ENCODE measurements at places on chromosomes 7 and 10.

GRCh38 chr7:142602756-142603155, 146.5 kb upstream of the PRSS1 start:
- DNase-seq: peak; percentile 6

DNA sequence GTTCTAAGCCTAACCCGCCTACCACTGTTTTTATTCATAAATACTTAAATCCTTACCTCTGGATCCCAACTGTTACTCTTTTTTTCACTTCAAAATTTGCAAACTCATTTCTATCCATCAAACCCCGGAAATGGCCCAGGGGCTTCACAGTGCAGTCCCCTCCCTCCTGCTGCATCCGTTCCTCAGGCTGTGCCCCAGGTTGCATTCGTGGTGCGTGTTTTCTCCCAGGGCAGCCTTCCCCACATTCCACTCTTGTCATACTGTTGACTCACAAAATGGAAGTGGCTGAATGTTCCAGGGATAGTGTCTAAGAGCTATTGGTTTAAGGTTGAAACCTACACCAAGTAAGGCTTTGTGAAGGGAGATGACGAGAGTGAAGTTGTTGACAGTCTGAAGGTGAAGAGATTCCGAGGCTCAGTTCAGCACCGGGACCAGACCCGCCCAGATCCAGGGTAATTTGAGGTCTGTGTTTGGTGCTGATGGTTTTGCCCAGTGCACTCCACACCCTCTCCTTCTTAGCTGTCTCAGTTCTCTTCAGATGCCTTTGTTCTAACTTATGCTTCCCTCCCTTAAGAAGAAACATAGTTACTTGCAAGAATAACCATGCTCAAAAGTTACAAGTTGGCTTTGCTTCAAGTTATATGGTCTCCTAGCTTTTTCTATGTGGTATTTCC, 7.7 kb downstream of the INSIG1 start:
- DNase-seq: no peak

DNA sequence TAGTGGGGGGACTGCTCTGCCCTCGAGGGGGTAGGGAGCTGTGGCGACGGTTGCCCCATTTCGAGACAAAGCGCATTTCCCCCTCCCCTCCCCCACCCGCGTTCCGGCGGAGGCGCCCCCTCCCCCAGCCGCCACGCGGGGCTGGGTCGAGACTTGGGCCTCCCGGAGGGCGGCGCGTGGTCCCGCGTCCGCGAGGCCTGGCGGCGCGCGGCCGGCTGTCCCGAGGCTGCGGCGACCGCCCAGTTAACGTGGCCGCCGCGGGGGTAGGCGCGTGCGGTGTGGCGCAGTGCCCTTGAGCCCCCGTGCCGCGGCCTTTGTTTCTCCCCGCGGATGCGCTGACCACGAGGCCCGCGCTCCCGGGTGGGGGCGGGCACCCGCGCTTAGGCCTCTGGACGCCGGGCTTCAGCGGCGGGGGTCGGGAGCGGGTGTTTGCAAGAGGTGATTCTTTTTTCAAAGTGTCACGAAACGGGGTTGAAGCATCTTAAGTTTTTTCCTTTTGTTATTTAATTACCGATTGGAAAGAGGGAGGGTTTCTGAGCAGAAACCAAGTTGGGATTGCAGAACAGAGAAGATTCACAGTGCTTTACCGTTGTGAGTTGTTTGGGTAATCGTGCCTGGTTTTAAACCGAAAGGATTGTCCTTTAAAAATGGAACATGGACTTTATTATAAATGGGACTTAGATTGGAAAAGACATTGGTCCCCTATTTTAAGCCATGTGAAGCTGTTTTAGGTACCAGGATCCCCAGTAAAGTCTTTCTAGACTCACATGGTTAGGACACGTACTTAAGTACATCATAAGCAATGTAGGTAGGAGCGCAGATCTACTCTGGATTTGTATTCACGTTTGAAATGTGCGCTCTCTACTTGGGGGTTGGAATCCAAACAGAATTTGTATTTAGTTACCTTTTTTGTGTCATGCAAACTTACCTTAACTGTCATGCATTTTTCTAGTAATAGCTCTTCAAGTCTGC, 760 bp downstream of the CBX3 start:
- DNase-seq: peak; percentile 38

- no peak for DNase-seq
Measured at GRCh38 chr7:94378356-94378755, 16.3 kb upstream of the COL1A2 start.

DNA sequence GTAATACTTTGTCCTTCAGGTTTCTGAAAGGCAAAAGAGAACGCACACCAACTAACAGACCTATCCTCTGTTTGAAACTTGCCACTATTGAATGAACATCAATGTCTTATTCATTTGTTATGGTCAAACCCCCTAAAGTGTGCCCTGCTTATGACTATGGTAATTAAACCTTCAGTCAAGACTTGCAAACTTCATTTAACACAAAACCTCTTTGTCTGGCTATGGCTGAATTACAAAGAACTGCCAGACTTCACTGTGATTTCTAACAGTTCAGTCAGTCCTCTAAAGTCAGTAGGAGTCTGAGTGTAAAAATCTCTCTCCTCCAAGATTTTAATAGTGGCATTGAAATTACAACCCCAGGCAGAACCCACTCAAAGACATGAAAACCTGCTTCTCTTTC, 702.5 kb upstream of the LRRN3 start:
- DNase-seq: no peak

- DNase-seq: no peak
Measured at GRCh38 chr10:1462032-1462431, 275.3 kb downstream of the ADARB2 start.

GRCh38 chr7:82444220-82444909, 788 bp upstream of the CACNA2D1 start:
- DNase-seq: no peak

DNA sequence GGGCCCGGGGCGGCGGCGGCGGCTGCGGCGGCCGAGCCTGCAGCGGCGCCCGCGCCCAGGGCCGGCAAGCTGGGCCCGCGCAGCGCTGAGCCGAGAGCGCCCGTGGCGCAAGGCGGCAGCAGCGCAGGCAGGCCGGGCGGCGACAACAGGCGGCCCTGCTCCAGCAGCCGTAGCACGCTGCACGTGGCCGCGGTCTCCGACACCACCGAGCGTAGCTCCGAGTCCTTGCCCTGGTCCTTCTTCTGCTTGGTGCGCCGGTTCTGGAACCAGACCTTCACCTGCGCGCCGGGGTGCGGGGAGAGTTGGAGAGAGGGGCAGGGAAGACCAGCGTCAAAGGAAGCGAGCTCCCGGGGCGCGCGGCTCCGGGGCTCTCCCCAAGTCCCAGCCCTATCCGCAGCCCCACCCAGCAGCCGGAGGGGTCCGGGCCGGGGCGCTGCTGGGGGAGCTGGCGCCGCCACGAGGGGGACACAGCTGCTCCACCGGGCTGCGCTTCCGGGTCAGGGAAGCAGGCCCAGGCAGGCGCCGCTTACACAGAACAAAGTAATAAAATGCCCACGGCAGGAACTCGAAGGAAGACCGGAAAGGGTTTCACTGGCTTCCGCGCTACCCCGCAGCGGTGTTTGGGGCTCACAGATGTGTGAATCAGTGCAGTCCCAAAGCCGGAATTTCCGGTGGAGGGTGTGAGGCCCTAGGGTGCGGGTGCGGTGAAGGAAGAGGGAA, 3.6 kb downstream of the VAX1 start:
- no peak for DNase-seq

GRCh38 chr7:44767134-44767911, 18.7 kb downstream of the ZMIZ2 start:
- no peak for DNase-seq

GRCh38 chr10:48792121-48792520, 107.4 kb downstream of the WDFY4 start:
- DNase-seq: peak; percentile 7

- DNase-seq: no peak
Measured at GRCh38 chr10:47249881-47250280, 50.1 kb upstream of the GDF10 start.

DNA sequence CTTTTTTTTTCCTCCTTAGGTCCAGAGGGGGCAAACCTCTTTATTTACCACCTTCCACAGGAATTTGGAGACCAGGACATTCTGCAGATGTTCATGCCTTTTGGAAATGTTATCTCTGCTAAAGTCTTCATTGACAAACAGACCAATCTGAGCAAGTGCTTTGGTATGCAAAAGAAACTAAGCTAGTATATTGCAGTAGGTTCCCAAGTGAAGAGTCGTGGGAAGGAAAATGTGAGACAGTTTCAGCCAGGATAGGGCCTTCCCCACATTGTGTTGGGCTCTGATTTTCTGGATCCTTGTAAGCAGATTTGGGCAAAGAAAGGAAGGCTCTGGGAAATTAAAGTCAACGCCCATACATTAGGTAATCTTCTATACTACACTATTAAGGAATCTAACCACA, 285.6 kb downstream of the USP6NL start:
- DNase-seq: peak; percentile 43
